ENCODE measurements at places on chromosomes 6 and 20.

DNA sequence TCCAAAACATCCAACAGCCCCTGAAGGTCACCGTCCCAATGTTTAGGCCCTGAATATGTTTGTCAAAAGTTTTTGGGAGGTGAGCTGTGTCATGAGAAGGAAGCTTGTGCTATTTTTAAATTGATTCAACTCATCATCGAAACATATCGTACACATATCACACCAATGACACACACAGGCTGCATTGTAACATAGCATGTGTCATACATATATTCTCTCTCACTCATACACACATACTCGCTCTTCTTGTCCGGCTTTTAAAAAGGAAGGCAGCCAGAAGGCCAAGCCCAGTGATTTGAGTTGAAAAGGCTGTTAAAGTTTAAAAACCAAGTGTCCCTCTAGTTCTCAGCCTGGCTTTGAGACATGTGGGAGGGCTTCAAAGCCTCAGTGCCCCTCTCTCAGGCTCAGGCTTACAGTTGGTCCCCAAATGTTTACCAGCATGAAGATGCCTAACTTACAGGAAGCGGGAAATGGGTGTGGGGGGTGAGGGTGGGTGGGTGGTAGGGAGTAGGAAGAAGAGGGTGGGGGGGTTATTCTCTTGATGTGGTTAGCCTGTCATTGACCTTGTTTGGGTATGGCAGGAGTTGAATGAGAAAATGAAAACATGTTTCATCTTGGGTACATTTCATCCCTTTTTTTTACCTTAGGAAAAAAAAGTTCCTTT, 3.3 kb upstream of the PRDM1 start:
- DNase-seq = no peak

DNA sequence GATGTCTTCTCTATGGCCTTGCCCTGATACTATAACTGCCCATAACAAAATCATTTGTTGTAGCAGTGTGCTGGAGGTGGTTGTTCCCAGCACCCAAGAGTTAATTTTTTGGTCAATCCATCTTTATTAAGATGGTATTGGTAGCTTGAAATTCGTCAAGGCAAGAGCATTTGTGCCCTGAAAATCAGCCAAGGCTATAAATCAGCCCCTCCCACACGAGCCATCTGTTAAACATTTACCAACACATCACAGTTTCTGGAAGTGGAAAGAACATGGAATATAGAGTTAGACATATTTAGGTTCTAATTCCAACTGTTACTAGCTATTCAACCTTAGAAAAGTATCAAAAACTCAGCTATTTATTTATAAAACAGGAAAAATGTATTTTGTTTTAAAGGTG, 888.4 kb upstream of the GJE1 start:
- DNase-seq = no peak

DNA sequence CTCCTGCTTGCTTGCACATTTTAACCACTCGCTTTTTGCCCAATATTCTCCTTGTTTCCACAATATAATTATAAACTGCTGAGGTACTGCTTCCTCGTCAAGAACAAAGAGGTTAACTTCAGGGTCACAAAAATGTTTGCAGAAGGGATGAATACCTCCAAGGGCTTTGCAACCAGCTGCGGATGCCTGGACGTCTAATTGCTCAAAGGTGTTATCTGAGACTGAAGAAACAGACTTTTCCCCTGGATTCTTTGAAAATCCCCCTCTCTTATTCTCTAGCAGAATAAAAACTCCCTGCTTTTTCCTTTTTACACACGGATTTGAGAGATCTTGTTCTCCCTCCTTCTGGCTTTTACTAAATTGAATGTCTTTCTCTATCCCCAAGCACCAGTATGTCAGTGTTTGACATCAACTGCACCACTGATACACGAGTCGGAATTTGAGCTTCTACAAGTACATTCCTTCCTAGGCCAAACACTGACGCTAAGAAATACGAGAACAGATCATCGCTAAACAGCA, 336 bp upstream of the SMPDL3A start:
- no peak for DNase-seq

- DNase-seq = no peak
Measured at GRCh38 chr6:548517-548916, 108.4 kb downstream of the HUS1B start.

GRCh38 chr6:38027685-38028373, 208.3 kb downstream of the ZFAND3 start:
- DNase-seq = no peak

GRCh38 chr6:35052694-35053565, 88.2 kb downstream of the TCP11 start:
- no peak for DNase-seq

DNA sequence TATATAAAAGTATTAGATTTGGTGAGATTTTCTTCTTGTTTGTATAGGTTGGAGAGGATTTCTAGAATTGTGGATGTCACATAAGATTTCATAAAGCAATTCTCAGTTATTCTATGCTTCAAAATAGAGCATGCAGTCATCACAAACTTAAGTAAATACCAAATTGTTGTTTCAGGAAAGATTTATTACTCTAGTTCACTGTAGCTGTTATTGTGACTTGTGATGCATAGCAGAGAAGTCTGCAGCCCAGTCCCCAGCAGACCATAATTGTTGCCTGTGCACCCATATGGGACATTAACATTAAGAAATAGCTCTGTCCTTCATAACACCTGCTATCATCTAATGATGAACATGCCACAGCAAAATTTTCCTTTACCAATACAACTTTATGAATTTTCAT, 228.0 kb upstream of the FAM83B start:
- no peak for DNase-seq

- no peak for DNase-seq
Measured at GRCh38 chr6:134802426-134803058, 147.4 kb downstream of the ALDH8A1 start.

DNA sequence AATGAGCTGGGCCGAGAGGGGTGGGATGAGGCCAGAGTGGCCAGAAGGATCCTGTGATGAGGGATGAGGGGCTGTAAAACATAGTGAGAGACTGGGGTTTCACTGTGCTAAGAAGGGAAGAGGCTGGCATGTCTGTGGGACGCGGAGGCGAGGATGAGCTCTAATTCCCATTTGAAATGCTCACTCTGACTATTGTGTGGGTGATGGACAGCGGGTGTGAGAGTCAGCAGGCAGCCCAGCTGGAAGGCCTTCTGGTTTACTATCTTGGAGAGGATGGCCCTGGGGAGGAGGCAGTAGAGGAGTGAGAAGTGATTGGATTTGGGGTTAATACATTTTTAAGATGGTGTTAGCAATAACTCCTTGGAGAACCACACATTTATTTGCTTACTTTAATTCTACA, 9.5 kb upstream of the MICA start:
- no peak for DNase-seq

DNA sequence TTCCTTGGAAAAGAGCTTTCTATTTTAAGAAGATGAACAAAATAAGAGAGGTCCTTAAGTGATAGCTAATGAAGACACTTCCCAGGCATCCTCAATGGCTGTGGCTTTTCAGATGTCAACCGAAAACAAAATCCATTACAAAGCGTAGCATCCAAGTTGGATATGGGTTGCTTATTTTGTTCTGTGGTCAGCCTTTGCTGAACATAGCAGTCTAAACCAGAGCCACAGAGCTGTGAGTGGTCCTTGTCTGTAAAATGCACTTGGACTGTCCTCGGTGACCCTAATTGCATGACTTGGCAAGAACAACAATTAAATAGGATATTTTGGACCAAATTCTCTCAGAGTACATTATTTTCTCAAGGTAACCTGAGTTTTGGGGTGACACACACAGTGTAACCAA, 10.4 kb upstream of the BFSP1 start:
- no peak for DNase-seq

GRCh38 chr6:4434655-4435054, 299.3 kb upstream of the ECI2 start:
- no peak for DNase-seq

- DNase-seq = no peak
Measured at GRCh38 chr6:148455225-148455624, 112.6 kb downstream of the SASH1 start.

GRCh38 chr6:17688481-17688880, 18.2 kb downstream of the NUP153 start:
- DNase-seq = no peak

- DNase-seq = peak; percentile 60
Measured at GRCh38 chr6:35500782-35501181, 3.9 kb upstream of the TEAD3 start.

- DNase-seq = no peak
Measured at GRCh38 chr6:51261691-51262090, 443.0 kb downstream of the TFAP2B start.

- DNase-seq = no peak
Measured at GRCh38 chr6:56232436-56232835, 14.9 kb downstream of the COL21A1 start.

DNA sequence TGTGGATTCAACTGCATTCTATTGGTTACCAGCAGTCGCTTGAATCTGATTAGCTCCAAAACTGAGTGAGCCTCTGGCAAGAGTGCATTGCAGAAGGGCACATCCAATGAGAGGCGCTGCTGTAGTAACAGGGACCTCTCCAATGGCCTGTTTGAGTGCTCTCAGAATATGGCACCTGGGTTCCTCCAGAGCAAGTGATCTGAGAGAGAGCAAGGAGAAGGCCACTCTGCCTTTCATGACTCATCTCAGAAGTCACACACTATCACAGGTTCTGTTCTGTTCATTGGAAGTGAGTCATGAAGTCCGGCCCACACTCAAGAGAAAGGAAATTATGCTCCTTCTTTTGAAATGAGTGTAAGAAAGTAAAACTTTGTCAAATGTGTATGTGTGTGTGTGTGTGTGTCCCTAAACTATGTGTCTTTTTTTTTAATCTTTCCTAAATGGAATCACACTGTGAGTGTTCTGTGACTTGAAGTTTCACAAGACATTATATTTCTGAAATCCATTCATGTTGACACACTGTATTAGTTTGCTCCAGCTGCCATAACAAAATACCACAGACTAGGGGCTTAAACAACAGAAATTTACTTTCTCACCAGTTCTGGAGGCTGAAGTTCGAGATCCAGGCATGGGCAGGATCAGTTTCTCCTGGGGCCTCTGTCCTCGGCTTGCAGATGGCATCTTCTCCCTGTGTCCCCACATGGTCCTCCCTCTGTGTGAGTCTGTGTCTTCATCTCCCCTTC, 138.3 kb upstream of the CDYL start:
- no peak for DNase-seq

DNA sequence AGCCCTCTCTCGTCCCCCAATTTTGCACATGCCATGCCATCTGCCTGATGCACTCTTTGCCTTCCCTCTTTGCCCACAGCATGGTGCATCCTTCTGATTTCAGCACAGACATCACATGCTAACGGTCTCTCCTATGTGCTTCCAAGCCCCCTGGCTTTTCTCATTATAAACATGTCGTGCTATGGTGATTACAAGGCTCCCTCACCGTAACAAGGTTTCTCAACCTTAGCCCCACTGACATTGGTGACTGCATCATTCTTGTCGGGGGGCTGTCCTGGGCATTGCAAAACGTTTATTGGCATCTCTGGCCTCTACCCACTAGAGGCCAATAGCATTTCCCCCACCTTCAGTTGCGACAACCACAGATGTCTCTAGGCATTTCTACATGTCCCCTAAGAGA, 187.2 kb downstream of the TFAP2C start:
- no peak for DNase-seq

DNA sequence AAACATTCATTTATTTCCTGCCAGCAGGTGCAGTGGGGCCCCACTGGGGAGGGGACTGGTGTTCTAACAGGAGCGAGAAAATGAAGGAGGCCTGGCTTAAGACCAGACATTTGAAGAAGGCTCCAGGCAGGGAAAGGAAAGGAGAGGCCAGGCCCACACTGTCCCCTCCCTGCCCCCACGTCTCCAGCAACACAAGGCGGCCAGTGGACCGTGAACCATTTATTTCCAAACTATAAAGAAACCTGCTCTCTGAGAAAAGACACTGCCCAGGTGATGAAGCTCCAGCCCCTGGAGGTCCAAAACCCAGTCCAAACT, 41.4 kb upstream of the CDH22 start:
- no peak for DNase-seq

All from NCI-H510A (cell line).